ENCODE measurements at places on chromosomes 2 and 18.
A peak's percentile ranks its signal among the peaks of the same experiment; 100 is the strongest.

DNA sequence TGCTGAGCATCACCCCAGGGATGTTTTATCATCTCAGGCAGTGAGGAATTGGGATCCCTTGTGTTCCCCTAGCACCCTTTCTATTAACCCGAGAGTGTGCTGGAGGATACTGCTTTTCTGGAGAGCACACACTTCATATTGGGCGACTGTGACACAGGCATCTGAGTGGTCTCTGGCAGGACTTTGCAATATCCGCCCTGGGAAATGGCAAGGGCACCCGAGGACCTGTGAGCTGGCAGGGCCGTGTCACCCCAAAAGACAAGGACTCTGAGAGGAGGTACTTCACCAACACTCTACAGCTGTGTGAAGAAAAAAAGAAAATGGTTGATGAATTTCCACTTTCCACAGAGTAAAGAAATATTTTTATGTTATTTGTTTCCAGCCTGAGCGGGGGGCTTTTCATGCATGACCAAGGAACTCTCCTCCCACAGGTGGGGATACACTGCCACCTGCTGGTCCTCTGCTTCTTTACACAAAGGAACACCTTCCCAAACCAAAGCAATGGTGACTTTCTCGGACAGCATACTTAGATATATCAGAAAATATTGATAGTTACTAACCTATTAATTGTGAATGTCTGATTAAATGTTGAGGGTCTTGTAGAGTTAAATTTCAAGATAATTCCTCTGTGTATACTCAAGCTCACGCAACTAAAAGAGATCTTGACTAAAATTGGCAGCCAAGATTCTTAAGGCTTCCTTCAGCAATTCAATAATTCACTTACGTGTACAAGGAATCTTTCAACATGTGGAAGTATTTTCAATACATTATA is 45.9 kb upstream of the REG3G start:
- peak; percentile 32 for DNase-seq

DNA sequence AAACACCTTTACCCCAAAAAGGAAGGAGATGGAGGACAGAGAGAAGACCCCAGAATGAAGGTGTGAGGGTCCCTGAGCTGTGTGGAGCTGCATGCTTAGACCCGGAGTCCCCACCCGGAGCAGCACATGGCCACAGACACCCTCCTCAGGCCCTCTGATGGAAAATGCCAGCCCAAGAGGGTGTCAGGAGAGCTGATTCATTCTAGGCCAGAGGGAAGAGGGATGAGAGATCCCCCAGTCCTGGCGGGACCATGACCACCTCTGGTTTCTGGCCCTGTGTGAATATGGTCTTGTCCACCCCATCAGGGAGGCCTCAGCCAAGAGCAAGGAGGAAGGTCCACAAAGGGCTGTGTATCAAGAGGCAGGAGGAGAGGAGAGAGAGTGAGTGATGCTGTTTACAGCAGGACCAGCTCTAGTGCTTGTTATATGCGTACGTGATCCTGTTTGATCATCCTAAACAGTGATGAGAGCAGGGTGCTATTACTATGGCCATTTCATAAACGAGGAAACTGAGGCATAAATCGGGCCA is 186.6 kb upstream of the HAAO start:
- no peak for DNase-seq

DNA sequence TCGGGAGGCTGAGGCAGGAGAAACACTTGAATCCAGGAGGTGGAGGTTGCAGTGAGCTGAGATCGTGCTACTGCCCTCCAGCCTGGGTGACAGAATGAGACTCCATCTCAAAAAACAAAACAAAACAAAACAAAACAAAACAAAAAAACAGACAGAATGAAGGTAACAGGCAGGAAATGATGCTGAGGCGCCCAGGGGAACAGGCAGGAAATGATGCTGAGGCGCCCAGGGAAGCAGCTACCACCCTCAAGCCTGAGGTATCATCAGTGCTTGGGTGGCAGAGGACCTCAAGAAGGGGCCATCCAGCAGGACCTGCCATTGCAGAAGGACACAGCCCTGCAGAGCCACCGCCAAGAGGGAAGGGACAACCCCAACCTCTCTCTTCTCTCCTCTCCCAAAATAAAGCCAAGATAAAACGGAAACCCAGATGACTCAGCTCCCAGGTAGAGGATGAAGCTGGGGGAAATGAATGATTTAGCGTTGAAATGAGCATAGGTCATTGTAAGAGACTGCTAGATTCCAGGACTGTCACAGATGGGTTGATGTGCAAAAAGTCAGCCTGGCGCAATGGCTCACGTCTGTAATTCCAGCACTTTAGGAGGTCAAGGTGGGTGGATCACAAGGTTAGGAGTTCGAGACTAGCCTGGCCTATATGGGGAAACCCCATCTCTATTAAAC is 19.3 kb downstream of the SOWAHC start:
- no peak for DNase-seq

- no peak for DNase-seq
Measured at GRCh38 chr2:43939695-43940256, 56.0 kb downstream of the LRPPRC start.

- no peak for DNase-seq
Measured at GRCh38 chr2:101753720-101754490, 56.4 kb downstream of the MAP4K4 start.

DNA sequence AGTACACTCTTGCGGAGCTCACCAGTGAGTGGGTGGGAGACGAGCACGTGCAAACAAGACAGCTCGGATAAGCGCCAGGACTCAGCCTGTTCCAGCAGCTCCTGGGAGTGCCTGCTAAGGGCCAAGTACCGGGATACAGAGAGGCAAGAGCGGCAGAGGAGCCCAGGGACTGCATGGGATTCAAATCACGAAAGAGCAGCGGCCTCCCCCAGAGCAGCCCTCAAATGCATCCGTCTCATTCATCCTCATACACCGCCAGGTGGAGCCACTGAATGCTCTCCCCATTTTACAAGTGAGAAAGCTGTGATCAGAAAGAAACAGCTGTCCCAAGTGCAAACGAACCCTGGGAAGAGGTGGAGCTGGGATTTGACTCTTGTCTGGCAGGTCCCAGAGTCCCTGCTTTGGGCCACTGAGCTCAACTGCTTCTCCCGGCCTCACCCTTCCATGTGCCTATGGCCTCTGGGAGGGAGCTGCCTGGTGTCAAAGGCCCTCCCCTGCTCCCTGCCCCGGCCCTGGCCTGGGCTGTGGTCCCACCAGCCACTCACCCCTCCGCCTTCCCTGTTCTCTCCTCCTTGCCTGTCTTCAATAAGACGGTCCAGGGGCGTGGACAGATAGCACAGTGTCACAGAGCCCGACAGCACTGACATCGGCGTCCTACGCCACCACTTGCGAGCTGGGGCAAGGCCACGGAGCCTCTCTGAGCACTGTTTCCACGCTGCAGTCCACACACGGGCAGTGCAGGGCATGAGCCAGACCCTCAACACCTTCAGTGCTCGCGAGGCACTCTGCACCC is 72.8 kb upstream of the TAF1B start:
- DNase-seq = peak; percentile 30

DNA sequence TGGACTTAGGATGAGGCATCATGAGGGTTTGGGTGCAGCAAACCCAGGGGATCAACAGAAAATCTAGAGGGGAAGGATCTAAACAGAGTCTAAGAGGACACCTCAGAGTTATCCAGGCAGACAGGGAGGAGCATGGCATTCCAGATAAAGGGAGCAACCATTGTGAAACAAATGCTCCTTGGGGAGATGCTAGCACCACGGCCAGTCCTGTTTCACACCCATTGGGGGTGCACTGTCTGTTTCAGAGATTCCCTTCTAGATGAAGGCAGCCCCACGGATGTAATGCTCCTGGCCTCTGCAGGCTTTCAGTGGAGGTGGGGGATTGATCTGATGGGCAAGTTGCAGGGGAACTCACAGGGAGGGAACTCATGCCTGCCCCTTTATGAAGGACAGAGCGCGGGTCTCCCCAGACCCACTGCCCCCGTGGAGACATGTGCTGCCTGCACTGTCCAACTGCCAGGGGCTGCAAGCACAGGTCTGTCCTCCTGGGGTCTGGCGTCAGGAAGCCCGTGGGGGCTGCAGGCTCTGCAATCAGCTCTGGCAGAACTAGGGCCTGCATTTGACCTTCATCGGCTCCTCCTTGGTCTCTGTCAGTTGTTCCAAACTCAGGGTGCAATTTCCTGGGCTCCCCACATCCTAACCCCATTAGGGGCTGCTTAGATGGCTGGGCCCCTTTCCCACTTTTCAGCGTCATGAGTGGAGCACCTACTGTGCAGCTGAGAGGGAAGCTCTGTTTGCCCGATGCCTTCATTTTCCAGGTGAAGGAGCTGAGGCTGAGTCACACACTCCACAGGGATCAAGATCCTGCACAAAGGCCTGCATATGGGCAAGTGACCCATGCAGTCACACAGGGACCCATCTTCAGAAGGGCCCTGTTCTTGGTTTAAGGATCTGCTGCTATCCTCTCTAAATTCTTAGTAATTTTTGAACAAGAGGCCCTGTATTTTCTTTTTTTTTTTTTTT is 163.4 kb downstream of the ARL4C start:
- DNase-seq = no peak

DNA sequence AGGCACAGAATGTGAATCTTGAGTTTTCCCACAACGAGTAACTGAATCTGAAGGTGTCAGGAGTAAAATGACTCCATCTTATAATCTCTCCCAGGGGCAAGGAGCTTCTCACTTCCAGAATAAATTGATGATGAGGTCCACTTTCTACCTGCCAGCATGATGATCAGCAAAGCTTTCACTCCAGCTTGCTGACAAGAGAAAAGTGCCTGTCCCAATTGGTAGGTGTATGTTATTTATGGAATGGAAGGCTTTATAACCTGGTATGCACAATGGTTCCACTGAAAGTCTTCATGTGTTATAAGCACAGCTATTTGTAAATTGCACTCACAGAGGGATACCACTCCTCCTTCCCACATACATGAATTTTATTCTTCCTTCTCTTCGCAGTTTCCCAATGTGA is 401.0 kb upstream of the UBE2E3 start:
- DNase-seq = no peak

Data from Panc1 (cell line).